ENCODE measurements at places on chromosomes 5 and 9.

GRCh38 chr5:15933259-15934207, 246.1 kb downstream of the MARCHF11 start:
- DNase-seq = peak; percentile 15

DNA sequence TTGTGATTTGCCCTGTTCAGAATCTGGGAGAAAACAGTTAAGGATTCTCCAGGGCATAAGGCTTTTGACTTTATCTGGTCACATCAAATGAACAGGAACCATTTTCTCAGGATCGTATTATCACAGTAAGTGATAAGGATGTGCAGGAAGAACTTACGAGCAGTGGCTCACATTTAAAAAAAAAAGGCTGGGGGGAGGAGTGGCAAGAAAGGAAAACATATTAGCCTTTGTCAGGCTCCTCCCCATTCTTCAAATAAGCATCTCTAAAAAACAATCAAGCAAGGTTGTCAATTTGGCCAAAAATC, 234.3 kb upstream of the TMEM161B start:
- no peak for DNase-seq

GRCh38 chr9:122084026-122084675, 9.0 kb downstream of the TTLL11 start:
- DNase-seq = no peak

- peak; percentile 99 for DNase-seq
These were observed 30.4 kb downstream of the RNF145 start for GRCh38 chr5:159178978-159179377.

DNA sequence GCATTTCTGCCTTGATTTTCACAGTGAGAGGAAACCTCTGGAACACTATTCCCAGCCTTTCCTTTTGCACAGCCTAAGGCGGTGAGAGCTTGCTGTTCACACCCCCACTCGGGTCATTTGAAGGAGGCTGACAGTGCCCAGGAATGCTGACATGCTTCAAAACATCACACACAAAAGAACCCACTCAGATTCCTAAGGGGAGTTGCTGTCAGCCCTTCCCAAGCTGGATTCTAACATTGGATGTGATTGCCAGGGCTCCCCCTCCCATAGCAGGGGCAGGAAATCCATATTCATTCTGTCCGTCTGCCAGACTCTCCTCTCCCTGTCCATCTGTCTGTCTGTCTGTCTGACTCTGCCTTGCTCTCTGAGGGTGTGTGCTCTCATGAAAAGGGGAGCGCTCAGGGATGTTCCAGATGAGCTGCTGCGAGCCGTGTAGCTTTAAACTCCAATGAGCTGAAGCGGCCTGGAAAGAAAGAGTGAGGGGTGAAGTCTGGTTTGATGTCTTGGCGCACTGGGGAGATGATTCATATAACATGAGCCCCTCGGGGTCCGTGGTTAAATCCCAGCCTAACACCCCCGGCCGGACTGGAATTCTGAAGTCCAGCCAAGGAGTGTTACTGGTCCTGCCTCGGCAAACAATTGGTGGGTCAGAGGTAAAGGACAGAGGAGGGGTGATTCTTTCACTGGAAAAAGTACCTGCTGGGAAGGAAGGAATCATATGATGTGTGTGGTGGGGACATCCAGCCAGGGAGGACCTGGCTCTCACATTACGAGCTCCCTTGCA, 517.0 kb downstream of the CCDC171 start:
- DNase-seq = peak; percentile 32

- no peak for DNase-seq
These were observed 71.3 kb downstream of the NDFIP1 start for GRCh38 chr5:142179776-142180387.

DNA sequence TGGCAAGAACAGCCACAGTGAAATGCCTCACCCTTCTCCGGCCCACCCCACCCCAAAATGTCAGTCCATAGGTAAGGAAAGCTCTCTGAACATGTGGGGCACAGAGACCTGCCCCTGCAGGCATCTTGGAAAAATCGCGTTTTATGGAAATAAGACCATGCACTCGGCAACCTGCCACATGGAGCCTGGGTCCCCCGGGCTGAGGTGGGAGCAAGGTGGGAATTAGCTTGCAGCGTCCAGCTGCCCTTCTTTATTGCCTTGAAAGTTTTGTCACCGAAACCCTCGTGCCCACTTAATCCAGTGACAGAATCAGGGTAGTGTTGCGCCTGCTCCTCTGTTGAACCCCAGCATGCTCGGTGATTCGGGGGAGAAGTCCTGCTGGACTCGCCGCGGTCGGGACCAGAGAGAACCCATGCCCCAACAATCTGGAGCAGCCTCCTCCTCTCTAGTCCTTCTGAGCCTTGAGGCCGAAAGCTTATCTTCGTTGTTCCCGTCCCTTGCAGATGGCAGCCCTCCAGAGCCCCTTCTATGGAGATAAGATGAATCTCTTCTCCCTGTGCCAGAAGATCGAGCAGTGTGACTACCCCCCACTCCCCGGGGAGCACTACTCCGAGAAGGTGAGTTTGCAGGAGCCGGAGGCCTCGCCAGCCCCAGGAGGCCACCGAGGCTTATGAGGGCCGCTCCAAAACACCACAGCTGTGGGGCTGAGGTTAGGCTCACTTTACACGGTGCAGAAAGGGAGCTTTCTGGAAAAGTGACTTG, 67.9 kb downstream of the PSMB7 start:
- no peak for DNase-seq

DNA sequence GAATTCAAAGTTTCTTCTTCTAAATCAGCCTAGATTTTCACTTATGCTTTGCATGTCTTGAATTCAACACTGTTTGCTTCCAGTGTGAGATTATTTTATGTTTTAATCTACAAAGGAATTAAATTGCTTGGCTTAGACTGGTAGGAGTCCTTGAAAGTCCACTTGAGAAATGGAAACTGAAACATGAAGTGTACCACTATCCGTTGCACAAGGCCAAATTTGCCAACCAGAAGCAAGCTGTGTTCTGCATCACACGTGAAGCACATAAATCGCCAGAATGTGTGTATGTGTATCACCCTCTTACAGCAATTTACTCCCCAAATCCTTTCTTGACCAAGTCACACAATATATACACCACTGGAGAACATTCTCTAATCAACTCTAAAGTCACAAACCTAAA, 10.3 kb downstream of the SEMA6A start:
- DNase-seq = no peak

DNA sequence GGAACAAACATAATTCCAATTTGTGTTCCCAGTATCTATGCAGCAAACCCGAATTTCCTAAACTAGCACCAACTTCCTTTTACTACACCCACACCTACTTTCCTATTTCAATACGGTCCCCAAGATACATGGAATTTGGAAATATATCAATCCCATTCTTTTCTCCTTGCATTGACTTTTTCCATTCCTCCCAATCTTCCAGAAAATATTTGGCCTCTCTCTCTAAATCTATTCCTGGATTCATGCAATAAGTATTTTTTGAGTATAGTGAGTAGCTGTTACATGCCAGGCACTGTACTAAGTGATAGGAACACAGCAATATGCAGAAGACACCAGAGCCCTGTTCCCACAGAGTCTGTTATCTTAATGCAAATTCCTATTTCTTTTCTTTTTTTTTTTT, 216.2 kb upstream of the PIK3R1 start:
- DNase-seq = no peak

DNA sequence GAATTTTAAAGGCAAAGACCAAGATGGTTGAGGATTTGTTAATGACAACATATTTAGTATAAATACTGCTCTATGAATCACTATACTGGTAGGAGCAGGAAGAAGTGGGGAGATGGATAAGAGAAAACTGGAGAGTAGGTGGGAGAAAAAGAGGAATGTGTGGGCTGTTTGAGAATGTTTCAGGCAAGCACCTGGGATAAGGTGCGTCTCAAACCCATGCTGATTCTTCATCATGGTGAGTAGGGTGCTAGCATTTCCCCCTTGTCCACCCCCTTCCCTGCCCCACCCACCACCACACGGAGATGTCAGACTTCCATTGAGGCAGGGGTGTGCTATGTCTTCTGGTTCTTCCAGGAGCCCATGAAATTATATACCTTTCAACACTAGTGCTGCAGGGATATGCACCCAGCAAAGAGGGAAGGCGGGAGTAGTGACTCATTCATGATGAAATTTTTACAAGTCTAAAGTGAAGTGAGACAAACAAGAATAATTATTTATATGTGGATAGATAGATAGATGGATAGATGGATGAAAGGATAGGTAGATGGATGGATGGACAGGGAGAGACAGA, 54.3 kb downstream of the MTX3 start:
- no peak for DNase-seq

DNA sequence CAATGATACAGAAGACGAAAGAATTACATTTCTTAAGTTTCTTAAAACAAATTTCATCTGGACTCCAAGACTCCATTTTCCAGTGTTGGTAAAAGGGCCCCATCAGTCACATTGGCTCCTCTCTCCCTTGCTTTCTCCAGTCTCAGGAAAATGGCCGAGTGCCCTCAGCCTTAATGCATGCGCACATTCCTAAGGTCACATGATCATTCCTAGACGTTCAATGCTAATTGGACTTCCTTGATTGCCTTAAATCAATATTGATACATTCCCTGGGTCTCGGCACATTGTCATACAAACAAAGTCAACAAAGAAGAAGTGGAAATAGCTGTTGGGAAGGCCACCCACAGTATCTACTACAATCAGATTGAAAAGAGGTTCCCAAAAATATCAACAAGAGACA, 413.6 kb upstream of the GRAMD2B start:
- no peak for DNase-seq

DNA sequence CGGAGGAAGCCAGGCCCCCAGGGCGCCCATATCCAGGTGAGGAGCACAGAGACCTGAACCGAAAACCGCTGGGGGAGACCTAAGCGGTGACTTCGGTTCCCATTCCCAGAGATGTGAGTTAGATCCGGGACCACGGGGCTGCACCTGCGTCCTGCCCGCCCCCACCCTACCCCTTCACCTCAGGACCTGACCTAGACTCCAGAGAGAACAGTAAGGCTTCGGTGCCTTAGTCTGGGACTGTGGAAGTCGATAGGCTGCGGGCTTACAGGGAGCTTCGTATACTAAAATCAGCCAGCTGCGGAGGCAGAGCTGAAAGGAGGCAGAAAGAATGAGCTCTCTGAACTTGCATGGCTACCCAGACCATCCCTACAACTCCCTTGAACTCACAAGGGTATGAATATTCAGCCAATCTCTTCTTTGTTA, 518 bp upstream of the FAM13B start:
- no peak for DNase-seq

- peak; percentile 94 for DNase-seq
These were observed 9.7 kb upstream of the PDCD1LG2 start for GRCh38 chr9:5500441-5501235.

DNA sequence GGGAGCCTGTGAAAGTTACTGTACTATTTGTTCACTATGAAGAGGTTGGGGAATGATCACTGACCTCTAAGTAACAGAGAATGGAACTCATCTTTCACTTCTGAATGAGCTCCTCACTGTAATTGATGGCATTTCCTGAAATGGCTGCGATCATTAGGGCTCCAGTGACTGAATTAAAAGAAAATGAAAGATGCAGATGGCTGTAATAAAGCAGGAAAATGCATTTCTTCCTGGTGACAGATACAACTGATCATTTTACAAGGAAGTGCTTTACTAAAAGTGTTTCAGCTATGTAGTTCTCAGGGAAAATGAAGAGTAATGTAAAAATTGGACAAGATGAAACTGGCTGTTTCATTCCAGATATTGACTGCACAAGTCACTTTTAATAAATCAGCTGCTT, 1200.6 kb upstream of the NUDT12 start:
- DNase-seq = no peak

- DNase-seq = peak; percentile 86
These were observed 70.6 kb downstream of the SMARCA2 start for GRCh38 chr9:2085716-2086115.

DNA sequence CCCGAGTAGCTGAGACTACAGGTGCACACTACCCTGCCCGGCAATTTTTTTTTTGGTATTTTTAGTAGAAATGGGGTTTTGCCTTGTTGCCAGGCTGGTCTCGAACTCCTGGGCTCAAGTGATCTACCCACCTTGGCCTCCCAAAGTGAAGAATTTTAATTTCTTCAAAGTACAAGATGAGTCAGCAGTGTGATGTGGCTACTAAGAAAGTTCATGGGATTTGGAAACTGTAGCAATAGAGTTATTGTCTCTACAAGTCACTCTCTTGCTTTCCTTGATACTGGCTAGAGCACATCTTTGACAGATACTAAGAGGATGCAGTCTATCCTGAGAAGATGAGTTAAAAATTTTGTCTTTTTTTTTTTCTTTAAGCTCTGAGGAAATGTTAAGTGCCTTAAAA, 1.6 kb downstream of the CREB3 start:
- DNase-seq = no peak

DNA sequence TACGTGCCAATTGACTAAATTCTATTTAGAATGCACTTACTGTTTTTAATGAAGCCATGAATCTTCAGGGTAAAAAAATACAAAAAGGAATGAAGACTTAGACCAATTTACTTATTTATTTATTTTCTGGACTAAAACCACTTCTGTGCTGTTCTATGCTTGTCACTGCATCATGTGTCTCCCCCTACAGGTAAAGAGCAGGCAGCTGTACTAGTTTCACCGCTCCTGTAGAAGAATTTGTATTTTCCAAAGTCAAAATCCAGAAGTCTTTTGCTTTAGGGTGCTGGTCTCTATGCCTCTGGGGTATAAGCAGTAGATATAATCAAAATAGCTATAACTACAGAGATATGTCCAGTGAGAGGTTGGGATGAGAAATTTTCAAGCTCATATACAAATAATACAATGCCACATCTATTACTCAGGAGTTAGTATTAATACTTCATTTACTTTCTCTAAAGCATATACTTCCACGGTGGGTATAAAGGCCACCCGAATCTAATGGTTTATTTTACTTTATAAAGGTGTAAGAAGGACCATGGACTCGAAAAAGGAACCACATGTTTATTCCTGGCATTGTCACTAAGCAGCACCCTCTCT, 591.5 kb downstream of the RAB3C start:
- DNase-seq = peak; percentile 91

DNA sequence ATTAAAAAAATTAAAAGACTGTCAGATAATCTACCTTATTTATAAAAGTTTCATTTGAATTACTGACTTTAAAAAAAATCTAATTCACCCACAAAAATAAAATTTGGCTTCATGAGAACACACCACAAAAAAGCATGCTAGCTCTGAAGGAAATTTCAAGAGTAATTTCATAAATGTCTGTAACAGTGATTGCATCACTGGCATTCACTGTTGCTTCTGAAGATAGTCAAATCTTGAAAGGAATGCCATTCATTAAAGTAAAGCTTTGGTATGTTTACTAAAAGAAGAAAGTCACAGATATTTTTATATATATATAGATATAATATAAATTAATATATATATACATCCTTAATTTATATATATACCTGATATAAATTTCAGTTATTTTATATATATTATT, 43.4 kb downstream of the NADK2 start:
- DNase-seq = peak; percentile 60

- no peak for DNase-seq
These were observed 59.3 kb downstream of the PAX5 start for GRCh38 chr9:36974731-36975130.

GRCh38 chr9:75039009-75039408, 10.9 kb upstream of the CARNMT1 start:
- DNase-seq = peak; percentile 45

GRCh38 chr9:99867536-99867935, 38.9 kb upstream of the STX17 start:
- no peak for DNase-seq

- DNase-seq = no peak
These were observed 80.9 kb downstream of the ADAMTS16 start for GRCh38 chr5:5220901-5221631.

All from fibroblast of pulmonary artery (primary cell).